ENCODE measurements at places on chromosomes 4 and X.

GRCh38 chrX:23369027-23369426 lies 34.4 kb downstream of the PTCHD1 start:
- no peak for DNase-seq

DNA sequence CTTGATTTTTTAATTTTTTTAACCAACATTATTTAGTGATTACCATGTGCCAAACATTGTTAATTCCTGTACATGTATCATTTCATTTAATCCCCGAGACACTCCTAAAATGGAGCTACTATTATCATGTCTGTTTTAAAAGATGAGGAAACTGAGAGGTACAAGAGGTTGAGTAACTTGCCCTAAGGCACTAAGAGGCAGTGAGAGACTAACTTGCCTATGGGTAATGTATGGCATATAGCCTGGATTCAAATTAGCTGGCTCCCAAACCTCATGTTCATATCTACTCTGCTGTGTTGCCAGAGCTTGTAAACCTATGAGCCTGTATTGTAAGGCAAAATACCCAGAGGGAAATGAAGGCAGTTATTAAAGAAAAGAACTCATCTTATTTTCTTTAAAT lies 443.6 kb downstream of the IL15 start:
- DNase-seq, result no peak

DNA sequence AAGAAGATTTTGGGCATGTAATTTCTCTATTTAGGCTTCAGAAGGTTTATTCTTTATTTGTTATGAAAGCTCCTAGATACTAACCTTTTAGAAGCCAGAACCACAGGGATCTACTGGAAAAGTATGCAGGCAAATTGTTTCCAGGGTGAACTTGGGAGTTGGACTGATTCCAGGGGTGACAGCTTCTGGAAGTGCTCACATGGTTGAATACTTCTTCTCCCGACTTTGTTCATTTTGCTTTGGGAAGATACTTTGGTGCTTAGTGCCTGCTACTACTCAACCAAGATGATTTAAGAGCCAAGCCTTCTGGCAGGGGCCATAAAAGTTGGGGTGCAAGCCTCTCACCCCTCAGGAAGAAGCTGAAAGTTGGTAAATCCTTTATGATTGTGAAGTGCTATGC lies 445.6 kb downstream of the ACTRT1 start:
- no peak for DNase-seq

DNA sequence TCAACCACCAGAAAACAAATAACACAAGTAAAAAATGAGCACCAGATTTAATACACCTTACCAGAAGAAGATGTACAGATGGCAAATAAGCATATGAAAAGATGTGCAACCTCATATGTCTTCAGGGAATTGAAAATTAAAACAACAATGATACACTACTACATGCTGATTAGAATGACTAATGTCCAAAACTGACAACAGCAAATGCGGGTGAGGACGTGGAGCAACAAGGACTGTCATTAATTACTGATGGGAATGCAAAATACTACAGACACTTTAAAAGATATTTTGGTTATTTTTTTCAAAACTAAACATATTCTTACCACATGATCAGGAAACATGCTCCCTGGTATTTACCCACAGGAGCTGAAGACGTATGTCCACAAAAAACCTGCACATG lies 140.3 kb downstream of the FRYL start:
- DNase-seq, result no peak

DNA sequence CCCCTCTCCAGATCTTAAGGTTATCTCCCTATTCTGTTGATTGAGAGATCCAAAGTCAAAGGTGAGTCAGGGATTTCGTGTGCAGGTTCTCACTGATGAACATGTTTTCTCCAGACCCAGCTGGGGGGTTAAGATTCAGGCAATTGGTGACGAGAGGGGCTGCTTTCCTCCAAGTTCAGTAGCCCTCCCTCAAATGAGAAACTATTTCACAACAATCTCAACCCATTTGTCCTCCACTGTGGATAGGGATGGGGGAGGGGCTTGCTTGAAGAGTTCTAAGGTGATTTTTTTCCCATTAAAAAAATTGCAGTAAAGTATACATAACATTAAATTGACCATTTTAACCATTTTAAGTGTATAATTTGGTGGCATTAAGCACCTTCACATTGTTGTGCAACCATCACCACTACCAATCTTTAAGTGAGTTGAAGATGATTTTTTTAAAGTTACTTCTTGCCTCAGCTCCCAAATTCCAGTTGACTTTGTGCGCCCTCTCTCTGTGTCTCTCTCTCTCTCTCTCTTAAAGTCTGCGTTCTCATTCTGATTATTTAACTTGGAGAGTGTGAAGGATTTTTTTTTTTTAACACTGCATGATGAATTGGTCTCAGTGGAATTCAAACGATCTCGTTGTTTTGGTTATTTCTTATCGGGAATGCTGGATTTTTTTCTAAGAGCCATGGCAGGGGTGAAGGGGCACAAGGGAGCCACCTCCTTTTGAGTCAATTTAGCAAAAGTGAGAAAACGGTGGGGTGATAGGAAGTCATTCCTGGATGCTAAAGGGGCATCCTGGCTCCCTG lies 175.9 kb downstream of the SHROOM3 start:
- no peak for DNase-seq

DNA sequence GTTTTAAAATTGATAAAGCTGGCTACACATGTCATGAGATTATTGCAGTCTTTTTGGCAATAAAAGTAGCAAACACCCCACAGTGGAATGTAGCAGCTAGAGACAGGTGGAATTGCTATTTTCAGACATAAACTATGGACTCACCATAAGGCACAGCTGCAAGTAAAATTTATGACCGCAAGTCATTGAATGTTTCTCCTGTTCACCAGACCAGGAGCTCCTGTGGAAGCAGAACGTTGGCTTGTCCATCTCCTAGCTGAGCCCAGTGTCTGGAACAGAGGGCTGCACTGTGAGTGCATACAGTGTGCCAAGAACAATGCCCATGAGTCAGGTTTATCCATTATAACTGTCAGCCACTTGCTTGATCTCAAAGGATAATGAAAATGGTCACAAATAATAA lies 538.2 kb downstream of the INPP4B start:
- no peak for DNase-seq

- DNase-seq, result no peak
Measured at GRCh38 chr4:75137302-75137701, 204.4 kb downstream of the PARM1 start.

DNA sequence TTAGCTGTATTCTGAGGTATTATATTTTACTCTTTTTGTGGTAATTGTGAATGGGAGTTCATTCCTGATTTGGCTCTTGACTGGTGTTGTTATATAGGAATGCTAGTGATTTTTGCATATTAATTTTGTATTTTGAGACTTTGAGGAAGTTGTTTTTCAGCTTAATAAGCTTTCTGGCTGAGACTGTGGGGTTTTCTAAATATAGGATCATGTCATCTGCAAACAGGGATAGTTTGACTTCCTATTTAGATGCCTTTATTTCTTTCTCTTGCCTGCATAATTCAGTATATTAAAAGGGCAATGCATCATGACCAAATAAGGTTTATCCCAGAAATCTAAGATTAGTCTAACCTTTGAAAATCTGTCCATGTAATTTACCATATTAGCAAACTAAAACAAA lies 44.7 kb upstream of the EPGN start:
- no peak for DNase-seq

GRCh38 chrX:38163193-38163592 lies 57.5 kb downstream of the SRPX start:
- DNase-seq, result no peak

DNA sequence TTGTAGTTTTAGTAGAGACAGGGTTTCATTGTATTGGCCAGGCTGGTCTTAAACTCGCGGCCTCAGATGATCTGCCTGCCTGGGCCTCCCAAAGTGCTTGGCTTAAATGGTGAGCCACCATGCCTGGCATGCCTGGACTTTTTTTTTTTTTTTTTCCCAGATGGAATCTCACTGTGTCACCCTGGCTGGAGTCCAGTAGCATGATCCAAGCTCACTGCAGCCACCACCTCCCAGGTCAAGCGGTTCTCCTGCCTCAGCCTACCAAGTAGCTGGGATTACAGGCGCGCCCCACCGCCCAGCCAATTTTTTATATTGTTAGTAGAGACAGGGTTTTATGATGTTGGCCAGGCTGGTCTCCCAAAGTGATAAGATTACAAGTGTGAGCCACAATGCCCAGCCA lies 8.4 kb downstream of the UBE2K start:
- DNase-seq, result no peak

GRCh38 chrX:109773374-109773773 lies 40.3 kb upstream of the ACSL4 start:
- DNase-seq, result no peak

DNA sequence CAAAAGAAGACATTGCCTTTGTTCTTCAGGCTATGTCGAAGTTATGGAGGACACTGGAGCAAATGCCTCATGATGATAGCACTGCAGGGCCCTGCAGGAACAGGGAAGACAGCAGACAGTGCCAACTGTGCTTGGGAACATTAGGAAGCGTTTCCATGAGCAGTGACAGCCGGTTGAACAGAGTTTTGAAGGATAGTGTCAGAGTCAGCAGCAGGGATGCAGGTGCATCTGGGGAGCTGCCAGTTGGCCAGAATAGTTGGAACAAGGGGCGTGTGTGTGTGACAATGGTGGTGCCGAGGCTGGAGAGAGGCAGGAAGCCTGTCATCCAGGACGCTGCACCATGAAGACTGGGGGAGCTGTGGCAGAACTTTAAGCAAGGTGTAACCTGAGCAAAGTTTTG lies 88.6 kb downstream of the SHROOM3 start:
- DNase-seq, result no peak

- no peak for DNase-seq
Measured at GRCh38 chrX:33721927-33722326, 410.2 kb downstream of the FAM47A start.

DNA sequence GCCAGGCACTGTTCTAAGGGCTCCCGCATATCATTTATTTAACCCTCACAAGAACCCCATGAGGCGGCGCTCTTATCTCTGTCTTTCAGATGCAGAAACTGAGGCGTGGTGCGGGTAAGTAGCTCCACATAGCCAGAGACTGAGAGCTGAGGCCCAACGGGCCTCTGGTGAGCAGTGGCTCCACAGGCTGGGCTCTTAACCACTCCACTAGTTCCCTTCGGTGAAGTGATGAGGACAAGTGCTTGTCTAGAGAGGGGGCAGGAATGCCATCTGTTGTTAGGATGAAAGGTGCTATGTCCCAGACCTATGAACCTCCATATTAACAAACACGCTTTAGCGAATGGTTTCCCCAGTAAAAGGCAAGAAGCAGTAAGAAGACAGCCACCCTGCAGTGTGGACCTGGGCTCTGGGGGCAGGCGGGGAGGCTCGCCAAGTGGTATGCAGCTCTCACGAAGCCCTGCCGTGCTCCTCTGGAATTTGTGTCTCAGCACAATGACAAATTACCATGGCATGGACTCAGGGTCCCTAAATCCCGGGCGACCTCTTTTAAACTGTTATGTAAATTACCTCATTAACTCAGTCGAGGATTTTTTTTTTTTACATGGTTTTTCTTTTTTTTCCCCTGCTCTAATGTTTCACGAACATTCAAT lies 20.9 kb upstream of the S100G start:
- no peak for DNase-seq

- no peak for DNase-seq
Measured at GRCh38 chr4:87353592-87353991, 30.9 kb upstream of the HSD17B13 start.

DNA sequence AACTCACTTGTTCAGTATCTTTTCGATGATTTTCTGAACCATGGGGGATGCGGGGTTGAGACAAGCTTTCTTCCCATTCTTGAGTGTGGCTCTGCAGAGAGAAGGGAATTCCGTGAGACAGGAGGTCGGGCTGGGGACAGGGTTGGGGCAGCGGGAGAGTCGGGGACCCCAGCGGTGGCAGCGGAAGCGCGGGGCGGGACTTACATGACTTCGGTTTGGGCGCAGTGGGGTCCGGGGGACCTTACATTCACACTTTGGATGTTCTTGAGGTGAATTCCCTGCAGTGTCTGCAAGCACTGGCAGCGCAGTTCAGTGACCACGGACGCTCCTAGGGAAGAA lies 434 bp downstream of the CXCL3 start:
- DNase-seq, result peak; percentile 54

- DNase-seq, result no peak
Measured at GRCh38 chr4:184151988-184152485, 65.6 kb downstream of the ENPP6 start.

- peak; percentile 84 for DNase-seq
Measured at GRCh38 chr4:140861359-140862176, 105.4 kb upstream of the TBC1D9 start.

GRCh38 chr4:168265327-168265726 lies 53.2 kb downstream of the DDX60 start:
- no peak for DNase-seq

DNA sequence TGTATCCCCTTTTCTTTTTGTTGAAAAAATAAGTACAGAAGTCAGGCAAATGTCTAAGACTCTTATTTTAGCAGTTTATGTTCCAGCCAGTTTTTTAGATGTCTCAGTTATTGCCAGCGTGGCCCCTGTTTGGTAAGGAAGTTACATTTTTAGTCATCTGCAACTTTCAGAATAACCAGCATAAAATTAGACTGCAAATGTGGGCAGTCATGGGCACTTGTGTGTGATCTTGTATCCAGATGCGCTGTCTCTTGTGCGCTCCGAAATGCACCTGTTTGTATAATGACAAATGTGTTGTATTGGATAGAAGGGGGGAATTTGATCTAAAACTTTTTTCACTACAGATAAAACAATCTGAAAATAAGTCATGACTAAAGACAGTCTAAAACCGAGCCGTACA lies 44.3 kb upstream of the CLCN4 start:
- DNase-seq, result no peak

GRCh38 chr4:76215077-76215476 lies 1.5 kb upstream of the SCARB2 start:
- no peak for DNase-seq

- peak; percentile 22 for DNase-seq
Measured at GRCh38 chr4:78691971-78692821, 84.0 kb upstream of the BMP2K start.

- DNase-seq, result peak; percentile 88
Measured at GRCh38 chr4:152460488-152460887, 75.4 kb downstream of the FBXW7 start.

- no peak for DNase-seq
Measured at GRCh38 chr4:80011636-80012236, 61.3 kb downstream of the ANTXR2 start.

DNA sequence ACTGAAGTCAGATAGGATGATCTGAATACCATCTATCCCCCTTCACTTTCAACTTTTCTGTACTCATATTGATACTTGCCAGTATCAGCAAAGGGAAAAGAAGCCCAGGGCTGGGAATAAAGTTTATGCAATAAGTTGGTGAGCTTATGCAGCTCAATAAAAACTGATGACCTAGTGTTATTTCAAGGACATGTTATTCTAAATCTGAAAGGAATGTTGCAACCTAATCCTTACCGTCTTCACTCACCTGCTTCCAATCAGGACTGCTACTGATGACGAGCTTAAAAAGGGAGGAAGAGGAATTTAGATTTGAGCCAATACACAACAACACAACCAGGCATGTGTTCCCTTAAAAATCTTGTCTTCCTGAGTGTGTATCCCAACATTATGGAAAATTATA lies 419.9 kb downstream of the SPRY1 start:
- DNase-seq, result no peak

- DNase-seq, result no peak
Measured at GRCh38 chr4:7431696-7432530, 2.8 kb downstream of the PSAPL1 start.

GRCh38 chr4:139453041-139453370 lies 915 bp upstream of the RAB33B start:
- DNase-seq, result no peak

- DNase-seq, result no peak
Measured at GRCh38 chrX:18424482-18425198, 768 bp upstream of the CDKL5 start.

- no peak for DNase-seq
Measured at GRCh38 chr4:53992785-53993184, 71.6 kb downstream of the CHIC2 start.

- no peak for DNase-seq
Measured at GRCh38 chr4:165398570-165398969, 19.8 kb downstream of the CPE start.
